Esophagus (tissue), 2 donors: ENCODE measurements at places on chromosomes 4 and X. TPM values are rescaled to one million over a fixed set of nuclear protein-coding genes. Genes with fewer than 3 reads are reported as not detected.

CPLX1 gene
- polyA plus RNA-seq = 0.74 TPM

F8 gene
- 2.2 TPM for polyA plus RNA-seq

RAB28 gene
- polyA plus RNA-seq = 5.8 TPM

FGA gene
- polyA plus RNA-seq = not detected

CITED1 gene
- 0.12 TPM for polyA plus RNA-seq

CHRDL1 gene
- polyA plus RNA-seq = 3.8 TPM

IL3RA gene
- polyA plus RNA-seq = 2.7 TPM

ZNF141 gene
- 1.8 TPM for polyA plus RNA-seq

CXCL11 gene
- polyA plus RNA-seq = 0.07 TPM

REPS2 gene
- 1.3 TPM for polyA plus RNA-seq

NDST4 gene
- polyA plus RNA-seq = not detected
